ENCODE measurements at places on chromosomes 4 and X. TPM values are rescaled to one million over a fixed set of nuclear protein-coding genes. Genes with fewer than 3 reads are reported as not detected.

The ZNF518B gene
- polyA plus RNA-seq, result 32.7 TPM

The GUCY1B1 gene
- 72.1 TPM for polyA plus RNA-seq

The TSPAN5 gene
- polyA plus RNA-seq, result 25.3 TPM

The AMOT gene
- polyA plus RNA-seq, result 80.5 TPM

The SMPX gene
- 0.15 TPM for polyA plus RNA-seq

The TMEM144 gene
- polyA plus RNA-seq, result 7.8 TPM

The KLHL5 gene
- polyA plus RNA-seq, result 48.2 TPM

The MAGEA1 gene
- not detected for polyA plus RNA-seq

The MTMR1 gene
- polyA plus RNA-seq, result 31.8 TPM

The TMPRSS11F gene
- polyA plus RNA-seq, result 0.12 TPM

The ADAM29 gene
- 0.07 TPM for polyA plus RNA-seq

The CCDC120 gene
- 11.7 TPM for polyA plus RNA-seq

The CLCN4 gene
- 5.2 TPM for polyA plus RNA-seq

The TEX13C gene
- not detected for polyA plus RNA-seq

The IL21 gene
- not detected for polyA plus RNA-seq

The GAGE12J gene
- not detected for polyA plus RNA-seq

The CACNA1F gene
- polyA plus RNA-seq, result 0.47 TPM

The ZNF185 gene
- polyA plus RNA-seq, result 42.6 TPM

The PPARGC1A gene
- polyA plus RNA-seq, result 32.8 TPM

The CTAG1A gene
- polyA plus RNA-seq, result not detected

The PDLIM5 gene
- polyA plus RNA-seq, result 52.2 TPM

The C4orf36 gene
- polyA plus RNA-seq, result 1.4 TPM

The RHOXF1 gene
- polyA plus RNA-seq, result 3.0 TPM

The FDCSP gene
- 0.58 TPM for polyA plus RNA-seq

The S100G gene
- not detected for polyA plus RNA-seq

Measured in left kidney (tissue), 8 donors.